Mucosa of descending colon (tissue), 3 donors: ENCODE measurements at places on chromosomes 16 and 17. TPM values are rescaled to one million over a fixed set of nuclear protein-coding genes. Genes with fewer than 3 reads are reported as not detected.

The STX1B gene
- total RNA-seq = 0.14 TPM

GRCh38 chr17:18933102-18934058, 18.6 kb upstream of the SLC5A10 start:
- DNase-seq = no peak

DNA sequence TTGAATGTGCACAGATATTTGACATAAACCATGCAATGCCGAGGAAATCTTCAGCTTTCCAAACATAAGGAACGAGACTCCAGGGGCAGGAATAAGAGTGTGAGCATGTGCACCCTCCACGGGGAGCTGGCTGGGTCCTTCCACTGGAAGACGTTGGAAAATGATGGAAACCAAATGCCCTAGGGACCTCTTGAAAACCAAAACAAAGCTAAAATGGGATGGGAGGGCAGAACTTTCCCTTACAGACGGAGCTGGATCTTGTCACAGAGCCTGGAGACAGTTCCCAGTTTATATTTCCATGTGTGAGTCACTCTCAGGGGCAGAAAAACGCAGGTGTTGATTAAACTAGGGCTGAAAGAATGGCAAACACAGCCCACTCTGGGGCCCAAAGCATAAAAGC, 34.4 kb upstream of the DNAH17 start:
- DNase-seq = no peak

GRCh38 chr17:50176559-50177357, 11.0 kb downstream of the SGCA start:
- DNase-seq = no peak

- DNase-seq = no peak
Measured at GRCh38 chr17:60095381-60095780, 16.7 kb upstream of the HEATR6 start.
